K562 (cell line): ENCODE measurements at places on chromosomes 11 and 22. TPM values are rescaled to one million over a fixed set of nuclear protein-coding genes. Genes with fewer than 3 reads are reported as not detected.

GRCh38 chr22:42171946-42172719 lies 41.5 kb upstream of the CYP2D6 start:
- no peak for DNase-seq

DNA sequence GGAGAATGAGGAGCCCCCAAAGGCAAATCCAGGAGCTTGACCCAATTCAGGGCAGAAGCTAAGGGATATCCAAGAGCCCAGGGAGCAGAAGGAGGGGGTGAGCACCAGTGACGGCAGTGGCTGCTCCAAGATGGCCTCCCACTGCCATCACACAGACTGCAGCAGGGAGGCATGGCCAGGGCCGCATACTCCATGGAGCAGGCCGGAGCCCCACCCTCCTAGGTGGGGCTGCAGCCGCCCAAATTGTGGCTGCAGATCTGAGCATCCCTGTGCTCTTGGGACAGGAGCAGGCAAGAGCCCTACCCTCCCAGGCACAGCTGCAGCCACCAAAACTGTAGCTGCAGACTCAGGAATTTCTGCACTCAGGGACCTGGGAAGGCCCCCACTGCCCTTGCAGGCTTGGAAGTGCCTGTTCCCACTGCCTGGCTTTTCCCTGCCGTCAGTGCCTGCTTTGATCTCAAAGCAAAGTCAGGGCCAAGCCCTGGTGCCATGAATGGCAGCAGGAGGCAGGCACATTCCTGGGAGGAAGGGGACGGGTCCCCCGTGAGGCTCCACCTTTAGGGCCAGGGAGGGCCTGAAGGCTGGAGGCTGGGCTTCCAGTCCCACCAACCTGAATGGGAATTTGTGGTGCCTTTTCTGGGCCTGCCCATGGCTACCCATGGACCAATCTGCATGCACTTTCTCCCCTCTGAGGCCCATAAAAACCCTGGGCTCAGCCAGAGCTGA lies 10.3 kb upstream of the WNT7B start:
- DNase-seq = no peak

- no peak for DNase-seq
These were observed 7.7 kb downstream of the ARAP1 start for GRCh38 chr11:72744474-72744873.

DNA sequence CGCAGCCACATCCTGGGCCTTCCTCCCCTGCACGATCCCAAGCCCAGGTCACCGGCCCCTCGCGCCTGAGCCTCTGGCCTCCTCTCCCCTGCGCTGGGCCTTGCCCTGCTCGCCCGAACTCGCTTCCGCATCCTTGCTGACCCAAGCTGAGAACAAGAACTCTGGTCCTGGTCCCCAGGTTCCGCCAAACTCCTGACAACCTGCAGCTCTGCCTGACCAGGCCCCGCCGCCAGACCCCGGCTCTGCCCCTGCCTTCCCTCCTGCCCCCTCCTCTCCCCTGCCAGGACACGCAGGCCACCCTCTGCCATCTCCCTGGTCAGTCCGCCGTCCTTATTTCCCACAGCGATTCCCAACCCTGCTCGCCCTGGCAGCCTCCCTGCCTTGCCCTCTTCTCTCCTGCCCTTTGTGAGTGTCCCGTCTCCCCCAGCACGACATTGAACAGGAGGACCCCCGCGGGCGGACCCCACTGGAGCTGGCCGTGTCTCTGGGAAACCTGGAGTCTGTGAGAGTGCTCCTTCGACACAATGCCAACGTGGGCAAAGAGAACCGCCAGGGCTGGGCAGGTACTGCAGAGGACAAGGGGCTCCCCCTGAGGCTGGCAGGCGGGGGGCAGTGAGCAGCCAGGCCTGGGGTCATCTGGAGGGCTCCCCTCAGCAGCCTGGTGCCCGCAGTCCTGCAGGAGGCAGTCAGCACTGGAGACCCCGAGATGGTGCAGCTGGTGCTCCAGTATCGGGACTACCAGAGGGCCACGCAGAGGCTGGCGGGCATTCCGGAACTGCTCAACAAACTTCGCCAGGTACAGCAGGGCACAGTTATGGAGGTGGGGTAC lies 762 bp downstream of the ANKRD13D start:
- peak; percentile 55 for DNase-seq

DNA sequence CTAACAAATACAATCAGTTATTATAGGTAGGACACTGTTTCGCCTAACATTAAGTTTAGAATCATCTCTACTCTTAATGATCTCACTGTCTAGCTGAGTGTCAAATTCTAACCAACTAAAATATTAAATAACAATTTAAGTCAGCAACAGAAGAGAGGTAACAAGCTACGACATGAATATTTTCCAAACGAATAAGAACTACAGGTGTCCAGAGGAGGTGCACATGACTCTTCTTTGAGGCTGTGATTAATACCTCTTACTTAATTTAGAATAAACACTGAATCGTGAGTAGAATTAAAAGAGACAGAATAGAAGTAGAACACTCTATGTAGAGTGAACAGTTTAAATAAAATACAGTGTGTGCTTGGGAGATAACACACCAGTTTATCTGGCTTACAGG lies 619.0 kb upstream of the ARHGAP42 start:
- no peak for DNase-seq

- no peak for DNase-seq
These were observed 154.6 kb downstream of the SNX19 start for GRCh38 chr11:130761560-130762220.

DNA sequence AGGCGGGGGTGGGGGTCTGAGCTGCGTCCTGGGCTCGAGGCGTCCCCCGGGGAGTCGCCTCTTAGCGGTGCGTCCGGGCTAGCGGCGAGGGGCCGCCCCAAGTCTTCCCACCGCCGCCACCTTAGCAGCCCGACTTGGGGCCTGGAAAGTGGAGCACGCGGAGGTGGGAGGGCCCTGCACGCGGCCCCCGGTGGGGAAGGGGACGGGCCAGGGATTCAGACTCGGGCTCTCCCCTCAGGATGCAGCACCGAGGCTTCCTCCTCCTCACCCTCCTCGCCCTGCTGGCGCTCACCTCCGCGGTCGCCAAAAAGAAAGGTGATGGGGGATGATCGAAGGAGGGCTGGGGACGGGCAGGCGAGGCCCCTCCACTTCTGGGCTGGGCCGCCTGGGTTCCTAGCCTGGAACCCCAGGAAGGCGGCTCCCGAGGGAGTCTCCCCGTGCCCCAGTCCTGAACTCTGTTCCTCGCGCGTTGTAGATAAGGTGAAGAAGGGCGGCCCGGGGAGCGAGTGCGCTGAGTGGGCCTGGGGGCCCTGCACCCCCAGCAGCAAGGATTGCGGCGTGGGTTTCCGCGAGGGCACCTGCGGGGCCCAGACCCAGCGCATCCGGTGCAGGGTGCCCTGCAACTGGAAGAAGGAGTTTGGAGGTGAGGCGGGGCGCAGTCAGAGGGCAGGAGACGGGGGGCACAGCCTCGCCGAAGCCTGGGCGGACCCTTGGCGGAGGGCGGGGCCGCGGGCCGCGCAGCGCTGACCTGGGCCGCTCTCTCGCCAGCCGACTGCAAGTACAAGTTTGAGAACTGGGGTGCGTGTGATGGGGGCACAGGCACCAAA lies 563 bp downstream of the MDK start:
- peak; percentile 28 for DNase-seq

DNA sequence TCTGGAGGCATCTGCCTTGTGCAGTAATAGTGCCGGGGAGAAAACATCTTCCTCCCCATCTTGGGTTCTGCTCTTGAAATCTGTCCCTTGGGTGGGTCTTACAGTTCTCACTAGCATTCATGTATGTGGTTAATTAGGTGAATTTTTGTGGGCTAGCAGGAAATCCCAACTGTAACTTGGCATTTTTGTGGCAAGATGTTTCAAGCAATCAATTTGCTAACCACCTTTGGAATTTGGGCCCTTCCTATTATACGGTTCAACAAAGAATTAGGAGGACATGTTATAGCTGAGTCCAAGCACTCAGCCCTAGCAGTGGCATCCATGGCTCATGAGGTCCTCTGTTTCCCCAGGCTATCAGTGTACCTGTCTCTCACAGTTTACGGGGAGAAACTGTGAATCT lies 89.1 kb upstream of the MTNR1B start:
- DNase-seq = no peak

- DNase-seq = no peak
These were observed 22.4 kb upstream of the SLC22A12 start for GRCh38 chr11:64568584-64569140.

- DNase-seq = peak; percentile 91
These were observed 99.5 kb downstream of the ZNF280B start for GRCh38 chr22:22408731-22409696.

GRCh38 chr22:24088816-24089215 lies 77.7 kb downstream of the CABIN1 start:
- no peak for DNase-seq

DNA sequence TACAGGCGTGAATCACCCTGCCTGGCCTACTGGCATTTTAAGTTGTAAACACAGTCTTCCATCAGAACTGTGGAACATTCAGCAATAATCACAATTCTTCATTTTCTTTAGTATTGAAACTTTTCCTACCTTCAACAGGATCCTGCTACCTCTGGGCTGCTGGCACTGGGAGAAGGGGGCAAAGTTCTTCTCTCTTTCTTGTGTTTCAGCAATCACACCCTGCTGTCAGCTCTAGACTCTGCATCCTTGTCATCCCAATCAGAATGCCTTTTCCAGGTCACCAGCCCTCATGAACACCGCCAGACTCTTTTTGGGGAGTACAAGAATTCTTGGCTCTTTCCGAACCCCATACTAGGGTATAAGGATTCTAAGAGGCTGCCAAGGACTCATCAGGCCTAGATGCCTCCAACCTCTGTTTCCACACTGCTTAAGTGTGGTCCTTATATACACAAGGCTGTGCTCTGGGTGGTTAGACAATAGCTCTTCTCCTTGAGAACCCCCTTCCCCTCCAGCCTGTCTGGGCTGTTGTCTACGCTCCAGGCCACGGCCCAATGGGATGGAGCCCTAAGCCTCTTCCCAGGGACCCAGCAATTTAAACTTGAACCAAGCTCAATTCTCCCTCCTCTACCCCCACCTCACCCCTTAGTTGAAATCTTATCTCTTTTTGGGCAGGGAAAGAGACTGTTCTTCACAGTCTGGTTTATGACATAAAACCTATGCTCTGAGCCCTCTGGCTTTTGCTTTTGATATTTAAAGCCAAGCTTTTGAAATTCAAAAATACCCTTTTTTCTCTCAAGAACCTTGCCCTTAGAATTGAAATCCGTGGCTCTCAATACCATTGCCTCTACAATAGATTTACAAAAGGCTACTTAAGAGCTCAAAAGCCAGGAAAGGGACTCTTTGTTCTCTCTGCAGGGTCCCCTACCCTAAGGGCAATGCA lies 327.4 kb downstream of the BUD13 start:
- DNase-seq = no peak

- DNase-seq = no peak
These were observed 74.0 kb upstream of the PHF21B start for GRCh38 chr22:45083659-45084305.

- DNase-seq = no peak
These were observed 1108.7 kb downstream of the BRD1 start for GRCh38 chr22:48718818-48719500.

- no peak for DNase-seq
These were observed 1030.8 kb upstream of the CCDC90B start for GRCh38 chr11:84316866-84317555.

The FJX1 gene
- total RNA-seq = 2.7 and 3.7 TPM in 2 replicates

The CELSR1 gene
- 0.04 and 0.09 TPM in 2 replicates for total RNA-seq

The ART1 gene
- not detected in 2 replicates for total RNA-seq

The SLN gene
- total RNA-seq = not detected in 2 replicates

The PYGM gene
- total RNA-seq = 0.69 and 1.2 TPM in 2 replicates

The CCDC89 gene
- total RNA-seq = not detected in 2 replicates

The TMEM45B gene
- total RNA-seq = 0.07 and 0.16 TPM in 2 replicates

The OR51E2 gene
- not detected in 2 replicates for total RNA-seq

The SLC37A4 gene
- total RNA-seq = 48.8 and 49.8 TPM in 2 replicates

The UBQLNL gene
- total RNA-seq = 0.09 and 0.20 TPM in 2 replicates
